ENCODE measurements at places on chromosomes 7 and 10. TPM values are rescaled to one million over a fixed set of nuclear protein-coding genes. Genes with fewer than 3 reads are reported as not detected.

DNA sequence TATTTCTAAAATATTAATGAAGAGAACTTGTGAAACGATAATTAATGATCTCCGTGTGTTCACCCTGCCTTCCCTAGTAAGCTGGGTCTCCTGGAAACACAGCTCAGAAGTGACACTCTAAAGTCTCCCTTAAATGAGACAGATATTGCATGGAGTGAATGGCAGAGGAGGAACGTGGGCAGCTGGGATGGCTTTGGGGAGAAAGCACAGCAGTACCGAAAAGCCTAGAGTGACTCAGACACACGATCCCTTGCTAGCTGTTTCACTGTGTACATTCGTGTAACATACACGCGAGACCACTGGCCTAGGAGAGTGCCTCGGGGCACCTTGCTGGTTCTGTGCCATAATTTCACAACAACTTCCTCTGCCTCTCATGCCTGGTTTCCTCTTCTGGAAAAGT, 199.9 kb upstream of the TCERG1L start:
- no peak for DNase-seq

DNA sequence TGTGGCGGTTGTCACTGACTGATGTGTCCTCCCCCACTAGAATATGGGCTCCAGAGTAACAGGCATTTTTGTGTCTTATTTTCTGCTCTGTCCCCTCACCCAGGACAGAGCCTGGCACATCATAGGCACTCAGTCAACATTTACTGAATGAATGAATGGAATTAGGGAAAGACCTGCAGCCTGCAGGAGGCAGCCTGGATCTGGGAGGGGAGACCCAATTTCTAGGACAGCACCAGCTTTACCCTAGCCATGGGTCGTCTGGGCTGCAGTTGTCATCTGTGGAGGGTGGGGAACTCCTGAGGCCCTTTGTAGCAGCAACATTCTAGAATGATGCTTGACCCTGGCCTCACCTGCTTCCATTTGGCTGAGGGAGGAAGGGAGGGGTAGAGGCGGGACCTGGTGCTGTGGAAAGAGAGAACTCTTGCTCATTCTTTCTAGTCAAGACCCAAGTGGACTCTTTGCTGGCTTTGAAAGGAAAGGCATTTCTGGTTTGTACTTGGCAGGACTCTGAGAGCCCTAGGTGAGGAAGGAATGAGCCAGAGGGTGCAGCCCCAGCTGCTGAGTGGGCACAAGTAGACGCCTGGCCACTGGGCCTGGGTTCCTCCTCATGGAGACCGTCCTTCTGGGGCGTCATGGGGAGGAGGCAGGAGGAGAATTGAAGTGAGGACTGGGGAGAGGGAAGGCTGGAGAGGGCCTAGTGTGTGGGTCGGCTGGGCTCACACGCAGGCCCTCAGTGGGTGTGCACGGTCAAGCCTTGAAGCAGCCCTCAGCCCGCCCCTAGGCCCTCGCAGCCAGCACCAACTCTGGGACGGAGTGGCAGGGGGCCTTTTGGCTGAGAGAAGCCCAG, 8.9 kb downstream of the FGF8 start:
- no peak for DNase-seq

GRCh38 chr10:93267521-93267920, 193.8 kb downstream of the CYP26A1 start:
- no peak for DNase-seq

- no peak for DNase-seq
Observed at GRCh38 chr7:123715198-123715597, 33.6 kb downstream of the WASL start.

- DNase-seq, result peak; percentile 36
Observed at GRCh38 chr7:105097619-105098018, 83.6 kb downstream of the KMT2E start.

DNA sequence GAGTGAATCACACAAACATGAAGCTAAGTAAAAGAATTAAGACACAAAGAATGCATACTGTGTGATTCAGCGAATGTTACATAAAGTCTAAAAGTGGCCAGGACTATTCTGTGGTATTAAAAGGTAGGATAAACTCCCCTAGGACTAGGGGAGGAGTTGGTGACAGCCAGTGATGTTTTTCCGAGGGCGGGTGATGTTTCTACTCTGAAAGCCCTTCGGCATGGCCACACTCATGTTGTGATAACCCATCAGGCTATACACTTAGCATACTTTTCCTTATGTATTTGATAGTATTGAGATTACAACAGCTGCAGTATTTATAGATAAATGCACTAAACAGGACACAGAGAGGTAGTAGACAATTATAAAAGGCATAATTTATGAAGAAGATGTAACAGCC, 15.8 kb upstream of the CYP2E1 start:
- DNase-seq, result no peak

GRCh38 chr10:75344170-75344569, 57.4 kb downstream of the ZNF503 start:
- no peak for DNase-seq

- no peak for DNase-seq
Observed at GRCh38 chr7:44533301-44534055, 7.7 kb downstream of the NPC1L1 start.

- DNase-seq, result no peak
Observed at GRCh38 chr7:69808391-69808790, 210.1 kb downstream of the AUTS2 start.

DNA sequence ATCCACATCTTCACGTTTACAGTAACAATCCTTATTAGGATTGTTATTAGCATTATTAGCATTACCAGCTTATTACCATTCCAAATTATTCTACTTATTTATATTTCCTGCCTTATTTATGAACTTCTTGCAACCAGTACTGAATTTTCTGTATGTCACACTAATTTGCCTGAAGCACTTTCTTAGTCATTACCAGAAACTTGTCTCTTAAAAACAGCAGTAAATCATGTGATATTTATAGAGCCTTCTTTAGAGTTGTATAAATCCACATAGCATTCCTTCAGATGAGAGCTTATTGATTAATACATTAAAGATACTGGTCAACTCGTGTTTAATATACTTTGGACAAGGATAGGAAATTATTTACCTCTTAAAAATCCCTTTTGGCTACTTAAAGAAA, 618.6 kb downstream of the SUGCT start:
- DNase-seq, result no peak

GRCh38 chr7:38574086-38574485, 57.1 kb downstream of the AMPH start:
- no peak for DNase-seq

- no peak for DNase-seq
Observed at GRCh38 chr10:113947184-113948041, 93.0 kb downstream of the NHLRC2 start.

DNA sequence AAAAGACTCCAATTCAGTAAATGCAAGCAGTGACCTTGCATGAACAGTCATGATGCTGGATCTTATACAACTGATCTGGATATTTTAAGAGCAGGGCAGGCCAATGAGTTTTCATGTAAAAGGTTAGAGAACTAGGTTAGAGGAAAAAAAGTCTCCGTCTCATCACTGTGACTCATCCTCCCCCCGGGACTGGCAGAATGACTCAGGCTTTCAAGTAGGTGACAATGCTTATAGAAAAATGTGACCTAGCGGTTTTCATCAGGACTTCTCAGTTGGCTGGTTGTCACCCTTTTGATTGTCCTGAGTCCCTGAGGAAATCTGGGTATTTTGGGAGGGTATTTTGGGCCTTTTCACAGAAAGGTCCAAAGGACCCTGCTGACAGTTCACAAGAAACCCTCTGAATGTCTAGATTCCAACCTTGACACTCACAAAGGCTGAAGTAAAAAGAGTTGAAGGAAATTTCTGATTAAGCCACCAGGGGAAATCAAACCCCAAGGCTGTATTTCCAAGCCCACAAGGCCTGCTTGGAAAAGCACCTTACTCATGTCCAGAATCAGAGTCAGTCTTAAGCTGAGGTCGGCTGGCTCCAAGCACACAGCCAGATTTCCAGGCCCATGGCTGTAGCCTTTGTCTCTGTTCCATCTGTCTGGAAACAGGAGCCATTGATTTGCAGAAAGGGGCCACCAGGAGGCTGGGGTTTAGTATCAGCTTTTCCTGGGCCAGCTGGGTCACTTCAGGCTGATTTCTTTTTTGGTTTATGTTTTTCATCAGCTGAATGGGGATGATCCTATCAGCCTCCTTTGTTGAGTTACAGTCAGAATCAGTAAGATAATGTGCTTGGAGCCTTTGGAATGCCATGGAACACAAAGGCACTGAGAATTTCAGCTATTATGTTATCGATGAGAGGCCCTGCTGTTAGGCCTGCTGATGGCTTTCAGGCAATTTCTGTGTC, 226.4 kb upstream of the HABP2 start:
- DNase-seq, result peak; percentile 47

- DNase-seq, result no peak
Observed at GRCh38 chr7:28643188-28643569, 230.9 kb downstream of the CREB5 start.

Gene TMEM236
- total RNA-seq, result 0.05 TPM

Gene HOXA1
- 8.8 TPM for total RNA-seq

Gene CHAT
- total RNA-seq, result not detected

Gene SFTPA1
- total RNA-seq, result 3.8 TPM

Gene RNF32
- total RNA-seq, result 3.5 TPM

Gene PTPRN2
- 1.1 TPM for total RNA-seq
